ENCODE measurements at places on chromosomes 3 and 15.

GRCh38 chr3:105904678-105905284, 36.0 kb upstream of the CBLB start:
- DNase-seq: no peak

DNA sequence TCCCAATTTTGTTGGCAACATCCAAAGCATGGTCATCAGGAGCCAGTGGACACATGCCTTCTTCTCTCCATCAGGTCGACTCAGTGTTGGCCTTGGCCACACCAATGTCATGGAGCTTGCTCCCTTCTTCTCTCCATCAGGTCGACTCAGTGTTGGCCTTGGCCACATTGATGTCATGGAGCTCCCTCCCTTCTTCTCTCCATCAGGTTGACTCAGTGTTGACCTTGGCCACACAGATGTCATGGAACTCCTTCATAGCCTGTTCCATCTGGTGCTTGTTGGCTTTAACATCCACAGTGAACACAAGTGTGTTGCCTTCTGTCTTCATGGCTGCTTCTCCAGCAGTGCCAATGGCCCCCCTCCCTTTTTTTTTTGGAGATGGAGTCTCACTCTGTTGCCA, 70.2 kb downstream of the TMEM44 start:
- DNase-seq: no peak

DNA sequence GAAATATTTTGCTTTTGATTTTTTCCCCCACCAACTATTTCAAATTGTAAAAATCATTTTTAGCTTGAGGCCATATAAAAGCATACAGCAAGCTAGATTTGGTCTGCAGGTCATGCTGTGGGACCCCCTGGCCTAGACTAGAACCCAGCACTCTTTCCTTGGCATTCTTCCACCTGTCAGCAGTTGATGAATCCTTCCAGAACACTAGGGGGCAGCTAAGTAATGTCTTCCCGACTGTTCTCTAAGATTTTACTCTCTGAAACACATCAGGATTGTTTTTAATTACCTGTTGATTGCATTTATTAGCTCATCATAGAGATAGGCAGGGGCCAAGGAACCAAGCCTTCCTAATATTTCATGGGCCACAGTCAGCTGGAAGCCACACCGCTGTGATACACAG, 174.5 kb downstream of the CACNA1D start:
- DNase-seq: no peak

- DNase-seq: no peak
Observed at GRCh38 chr15:70602834-70603560, 160.4 kb downstream of the UACA start.

DNA sequence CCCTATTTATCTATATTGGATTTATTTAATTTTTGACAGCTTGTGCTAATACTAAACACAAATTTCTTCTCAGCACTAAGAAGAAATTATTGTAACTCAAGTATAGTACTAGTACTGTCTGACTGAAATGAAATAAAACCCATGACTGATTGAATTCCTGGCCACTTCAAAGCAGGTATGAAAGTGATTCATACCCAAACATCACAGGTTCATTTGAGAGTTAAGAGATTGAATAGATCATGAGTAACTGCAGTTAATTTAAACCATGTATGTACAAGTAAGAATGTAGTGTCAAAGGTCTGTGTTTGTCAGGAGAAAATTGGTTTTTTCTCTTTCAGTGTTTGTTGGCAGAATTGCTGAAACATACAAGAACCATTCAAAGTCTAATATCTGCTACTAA, 332.0 kb upstream of the GRM7 start:
- DNase-seq: no peak

- DNase-seq: no peak
Observed at GRCh38 chr3:58521336-58521670, 15.7 kb downstream of the ACOX2 start.

Measured in gastrocnemius medialis (tissue), 4 donors.